Left hindlimb (tissue), 1 donor: ENCODE measurements at places on chromosomes 2 and 18.

- DNase-seq: no peak
Measured at GRCh38 chr2:169716938-169717690, 16.5 kb upstream of the KLHL23 start.

GRCh38 chr2:236073867-236074655, 94.1 kb downstream of the GBX2 start:
- no peak for DNase-seq

DNA sequence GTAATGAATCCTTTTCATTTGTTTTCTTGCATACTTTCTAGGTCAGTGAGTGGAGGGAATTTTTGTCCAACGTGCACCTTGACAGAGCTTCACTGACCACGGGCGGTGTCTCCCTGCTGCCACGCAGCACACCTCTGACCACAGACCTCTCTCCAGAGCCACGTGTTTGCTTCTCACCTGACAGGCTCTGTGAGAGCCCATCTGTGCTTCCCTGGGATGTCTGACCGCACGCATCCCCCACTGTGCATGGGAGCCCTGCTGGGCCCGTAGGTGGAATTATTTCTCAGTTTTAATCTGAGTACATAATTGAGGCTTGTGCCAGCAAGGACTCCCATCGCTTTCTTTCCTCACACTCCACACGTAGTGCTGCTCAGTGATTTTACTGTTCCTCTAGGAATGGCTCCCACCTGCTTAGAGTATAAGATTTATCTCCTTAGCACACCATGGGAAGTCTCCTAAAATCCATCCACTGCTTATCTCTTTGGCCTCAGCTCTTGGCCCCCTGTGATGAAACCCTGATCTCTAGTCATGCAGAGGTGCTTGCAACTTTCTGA, 482.6 kb downstream of the TSN start:
- no peak for DNase-seq

DNA sequence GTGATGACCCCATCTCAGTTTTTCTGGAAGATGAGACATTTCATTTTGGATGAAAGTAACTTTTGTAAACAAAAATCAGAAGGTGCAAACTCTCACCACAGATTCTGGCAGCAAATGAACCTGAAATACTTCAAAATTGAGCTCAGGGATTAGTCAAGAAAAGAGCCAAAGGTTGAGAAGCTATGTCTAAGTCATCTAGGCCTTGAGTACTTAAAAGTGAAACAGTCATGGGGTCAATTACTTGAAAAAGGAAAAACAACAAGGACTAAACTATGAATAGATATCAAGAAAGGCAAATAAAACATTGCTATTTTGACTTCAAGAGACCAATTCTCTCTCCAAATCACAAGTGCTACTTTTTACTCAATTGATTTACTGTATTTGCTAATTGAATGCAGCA, 285.1 kb downstream of the RBM43 start:
- no peak for DNase-seq

DNA sequence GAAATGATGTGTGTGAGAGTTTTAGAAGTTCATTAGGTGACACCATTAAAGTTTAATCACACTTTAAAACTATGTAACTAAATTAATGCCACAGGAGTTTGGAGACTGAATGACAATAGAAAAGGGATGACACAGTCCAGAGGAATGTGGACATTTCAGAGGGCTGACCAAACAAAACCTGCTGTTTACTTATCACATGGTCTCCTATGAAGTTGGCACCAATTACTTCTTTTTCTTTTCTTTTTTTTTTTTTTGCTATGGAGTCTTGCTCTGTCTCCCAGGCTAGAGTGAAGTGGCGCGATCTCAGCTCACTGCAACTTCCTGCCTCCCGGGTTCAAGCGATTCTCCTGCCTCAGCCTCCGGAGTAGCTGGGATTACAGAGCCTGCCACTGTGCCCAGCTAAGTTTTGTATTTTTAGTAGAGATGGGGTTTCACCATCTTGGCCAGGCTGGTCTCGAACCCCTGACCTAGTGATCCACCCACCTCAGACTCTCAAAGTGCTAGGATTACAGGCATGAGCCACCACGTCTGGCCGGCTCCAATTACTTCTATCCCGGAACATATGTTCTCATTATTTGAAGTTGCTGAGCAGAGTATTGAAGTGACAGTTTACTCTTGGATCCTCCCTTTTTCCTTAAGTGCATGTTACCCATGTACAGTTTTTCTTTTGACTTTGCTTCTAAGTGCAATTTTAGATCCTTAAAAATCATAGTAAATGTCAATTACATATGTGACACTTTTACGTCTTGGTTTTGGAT, 4.3 kb downstream of the AGPS start:
- DNase-seq: no peak

GRCh38 chr2:149597050-149597667, 9.6 kb upstream of the MMADHC start:
- no peak for DNase-seq

- DNase-seq: peak; percentile 82
Measured at GRCh38 chr2:96869822-96870625, at the start of gene SEMA4C. Gene SEMA4C, minus strand, starts transcription at chr2:96870080. Its CDS starts 2,194 bp downstream, at chr2:96867886.

- no peak for DNase-seq
Measured at GRCh38 chr2:68837164-68837860, 33.9 kb downstream of the BMP10 start.

- DNase-seq: no peak
Measured at GRCh38 chr18:22106536-22107292, 62.7 kb upstream of the GATA6 start.

GRCh38 chr2:127609031-127609751, 36.8 kb upstream of the GPR17 start:
- DNase-seq: no peak

GRCh38 chr2:180662941-180663471, 317.4 kb upstream of the UBE2E3 start:
- DNase-seq: peak; percentile 37

DNA sequence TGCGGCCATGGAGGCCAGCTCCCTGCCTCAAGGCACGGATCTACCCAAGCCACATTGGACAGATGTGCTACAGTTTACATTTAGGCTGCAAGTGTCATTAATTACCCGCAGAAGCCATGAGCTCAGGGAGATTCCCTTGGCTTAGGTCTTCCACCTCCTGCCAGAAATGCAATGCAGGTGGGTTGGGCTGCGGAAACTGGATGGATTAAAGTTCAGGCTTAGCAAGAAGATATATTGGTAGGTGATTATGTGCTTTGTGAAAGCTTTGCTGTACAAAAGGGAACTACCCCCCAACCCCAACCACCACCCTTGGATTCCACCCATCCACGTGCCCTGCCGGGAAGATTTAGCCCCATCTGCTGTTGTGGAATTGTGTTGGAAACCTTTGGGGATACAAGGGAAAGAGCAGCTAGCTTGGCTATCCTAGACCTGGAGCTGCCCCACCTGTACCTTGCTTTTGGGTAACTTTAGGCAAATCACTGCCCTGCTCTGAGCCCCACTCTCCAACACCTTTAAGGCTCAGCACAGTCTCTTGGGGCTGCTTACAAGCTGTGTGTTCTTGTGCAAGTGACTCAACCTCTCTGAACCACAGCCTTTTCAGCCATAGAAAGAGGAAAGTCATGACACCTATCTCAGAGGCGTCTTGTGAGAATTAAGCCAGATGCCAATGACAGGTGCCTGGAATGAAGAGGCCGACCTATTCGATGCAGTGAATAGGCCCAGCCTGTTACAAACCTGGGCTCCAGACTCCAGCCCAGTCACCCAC, 141.6 kb upstream of the GLI2 start:
- DNase-seq: no peak

DNA sequence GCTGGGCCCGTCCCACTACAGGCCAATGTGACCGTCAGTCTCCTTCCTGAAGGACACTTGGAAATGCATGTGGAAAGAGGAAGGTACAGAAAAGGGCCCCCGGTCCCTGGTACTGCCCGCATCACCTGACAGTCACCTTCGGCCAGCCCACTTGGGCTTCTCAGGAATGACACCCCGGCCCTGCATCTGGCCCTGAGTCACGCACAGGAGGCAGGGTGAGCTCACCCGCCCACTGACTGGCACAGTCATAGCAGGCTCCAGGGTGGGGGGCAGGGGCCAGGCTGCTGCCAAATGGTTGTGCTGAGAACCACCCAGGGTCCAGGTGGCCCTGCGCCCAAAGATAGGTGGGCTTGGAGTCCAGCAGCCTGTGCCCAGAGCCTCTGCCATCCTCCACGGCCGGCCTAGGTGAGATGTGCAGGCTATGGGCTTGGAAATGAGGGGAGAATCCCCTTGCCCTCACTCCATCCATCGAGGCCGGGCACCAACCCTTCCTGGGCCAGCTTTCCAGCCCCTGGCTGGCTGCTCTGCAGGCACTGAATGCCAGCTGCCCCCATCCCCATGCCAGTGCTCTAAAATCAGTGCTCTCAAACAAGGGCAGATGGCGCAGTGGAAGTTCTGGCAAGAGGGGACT, 14.1 kb downstream of the EMX1 start:
- no peak for DNase-seq

DNA sequence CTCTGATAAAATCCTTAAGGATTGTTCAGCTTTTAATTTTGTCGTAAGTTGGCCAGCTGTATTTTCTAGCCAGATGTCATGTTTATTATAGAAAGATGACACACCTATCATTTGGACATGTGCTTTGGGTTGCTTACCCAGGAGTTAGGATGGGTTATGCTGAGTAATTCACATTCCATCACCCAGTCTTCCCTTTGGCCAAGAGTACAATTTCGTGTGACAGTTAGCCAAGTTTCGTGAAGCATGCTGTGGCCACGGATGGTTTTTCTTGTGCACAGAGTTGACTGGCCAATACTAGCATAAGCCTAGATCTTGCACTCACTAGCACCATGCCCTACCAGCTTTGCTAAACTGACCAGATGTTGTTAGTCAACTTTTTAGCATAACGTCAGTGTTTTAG, 5.8 kb downstream of the MAPRE3 start:
- no peak for DNase-seq

DNA sequence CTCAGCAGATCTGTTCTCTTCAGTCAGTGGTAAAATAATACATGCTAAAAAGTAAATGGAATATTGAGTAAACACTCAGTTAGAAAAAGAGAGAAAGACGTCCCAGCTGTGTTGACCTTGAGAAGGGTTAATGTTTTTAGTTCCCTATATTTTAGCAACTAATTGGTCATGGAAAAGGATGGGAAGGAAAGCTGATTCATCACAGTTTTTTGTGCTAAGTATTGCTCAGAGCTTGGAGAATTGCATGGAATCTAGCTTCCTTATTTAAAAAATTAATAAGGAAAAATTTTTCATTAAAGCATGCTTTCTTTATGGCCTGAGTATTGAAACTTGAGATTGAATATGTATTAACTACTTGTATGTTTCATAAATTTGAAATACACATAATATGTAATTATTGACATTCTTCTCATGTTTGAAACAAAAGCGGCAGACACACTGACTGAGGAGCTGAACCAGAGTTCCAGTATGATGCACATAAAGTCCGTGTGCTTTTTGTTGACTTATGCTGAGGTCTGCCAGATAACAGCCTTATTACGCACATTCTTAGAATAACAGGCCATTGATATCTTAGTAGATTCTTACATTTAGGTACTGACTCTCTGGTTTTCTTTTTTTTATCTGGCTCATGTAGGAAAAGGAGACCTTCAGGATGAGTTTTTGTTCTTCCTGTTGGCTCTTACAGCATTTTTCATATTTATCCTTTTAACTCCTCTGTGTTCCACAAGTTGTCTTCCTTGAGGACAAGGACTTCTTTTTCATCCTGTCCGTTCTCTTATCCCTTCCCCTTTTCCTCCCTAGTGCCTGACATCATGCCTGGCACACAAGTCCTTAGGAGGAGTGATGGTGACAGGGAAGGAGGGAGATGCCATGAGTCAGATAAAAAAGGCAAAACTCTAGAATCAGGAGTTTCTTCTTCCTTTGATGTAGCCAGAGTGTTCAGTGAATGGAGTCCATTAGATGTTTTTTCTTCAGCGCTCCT, 194.1 kb downstream of the PTPRM start:
- DNase-seq: no peak

- no peak for DNase-seq
Measured at GRCh38 chr2:187567126-187567525, 12.9 kb upstream of the TFPI start.

- no peak for DNase-seq
Measured at GRCh38 chr2:22784566-22784965, 600.4 kb upstream of the KLHL29 start.

GRCh38 chr2:148603562-148603920, 41.0 kb upstream of the EPC2 start:
- DNase-seq: no peak

DNA sequence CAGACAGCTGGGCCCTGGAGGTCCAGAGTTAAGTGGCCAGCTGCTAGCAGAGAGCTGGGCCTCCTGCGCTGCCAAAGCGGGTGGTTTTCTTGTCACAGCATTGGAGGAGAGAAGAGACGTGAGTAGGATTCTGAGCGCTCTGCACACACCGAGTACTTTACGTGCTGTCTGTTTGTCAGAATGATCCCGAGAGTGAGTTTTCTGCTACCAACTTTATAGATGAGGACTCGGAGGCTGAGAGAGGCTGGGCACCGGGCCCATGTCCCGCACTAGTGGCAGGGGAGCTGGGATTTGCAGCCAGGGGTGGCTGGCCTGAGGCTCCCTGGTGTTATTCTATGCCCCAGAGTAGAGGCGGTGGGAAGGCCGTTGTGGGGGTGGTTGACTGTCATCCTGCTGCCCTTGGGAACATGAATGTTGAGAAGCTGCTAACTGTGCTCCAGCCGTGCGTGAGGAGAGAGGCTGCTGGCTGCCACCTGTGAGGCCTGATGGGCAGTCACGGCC, 36.3 kb upstream of the MBP start:
- no peak for DNase-seq

DNA sequence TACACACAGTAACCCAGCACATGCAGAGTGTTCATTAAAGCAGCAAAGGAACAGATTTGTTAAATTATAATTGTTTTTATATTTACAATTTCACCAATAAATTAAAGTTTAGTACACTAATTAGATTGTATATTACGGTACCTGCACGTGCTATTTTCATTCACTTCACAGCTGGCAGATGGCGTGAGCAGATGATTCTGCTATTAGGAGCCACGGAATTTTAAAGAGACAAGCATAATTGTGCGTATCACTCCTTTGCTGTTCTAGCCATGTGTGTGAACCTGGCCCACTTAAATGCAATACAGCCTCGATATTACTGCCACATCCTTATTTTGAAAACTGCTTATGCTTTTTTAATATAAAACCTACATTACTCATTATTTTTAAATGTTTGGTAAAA, 332.8 kb upstream of the SOX11 start:
- DNase-seq: no peak
